ENCODE measurements at places on chromosomes 3 and 15.

DNA sequence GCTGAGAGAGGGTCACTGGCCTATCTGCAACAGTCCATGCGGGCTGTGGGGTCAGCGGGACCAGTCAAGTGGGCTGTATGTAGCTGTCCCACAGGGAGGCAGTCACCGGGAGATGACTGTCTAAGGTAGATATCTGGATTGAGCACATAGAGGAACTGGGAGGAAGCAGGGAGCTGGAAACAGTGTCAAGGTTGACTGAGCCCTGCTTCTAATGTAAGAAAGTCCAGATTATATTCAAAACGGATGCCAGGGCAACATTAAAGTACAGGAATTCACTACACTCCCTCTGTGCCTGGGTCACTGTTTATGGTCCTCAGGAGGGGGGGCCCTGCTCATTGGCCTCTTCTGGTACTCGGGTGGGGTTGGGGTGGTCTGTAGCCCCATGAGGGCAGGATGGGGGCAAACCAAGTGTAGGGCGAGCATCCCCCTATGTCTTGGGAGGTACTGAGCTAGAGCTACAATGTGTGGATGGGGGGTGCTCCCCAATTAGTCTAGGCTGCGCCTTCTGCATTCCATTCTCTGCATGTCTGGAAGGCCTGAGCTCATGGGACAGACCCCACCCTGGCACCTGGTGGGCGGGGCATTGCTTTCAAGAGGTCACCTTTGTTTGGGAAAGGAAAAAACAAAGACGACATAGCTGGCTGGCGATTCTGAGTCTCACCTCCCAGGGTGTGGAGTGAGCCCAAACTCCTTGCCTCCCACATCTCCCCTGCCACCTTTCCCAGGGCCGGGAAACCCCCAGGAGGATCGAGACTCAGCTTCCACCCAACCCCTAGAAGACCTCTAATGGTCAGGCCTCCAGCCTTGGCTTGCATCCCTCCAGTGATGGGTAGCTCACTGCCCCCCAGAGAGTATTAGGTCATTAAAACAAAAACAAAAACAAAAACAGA is 45.1 kb upstream of the C15orf39 start:
- DNase-seq, result no peak

DNA sequence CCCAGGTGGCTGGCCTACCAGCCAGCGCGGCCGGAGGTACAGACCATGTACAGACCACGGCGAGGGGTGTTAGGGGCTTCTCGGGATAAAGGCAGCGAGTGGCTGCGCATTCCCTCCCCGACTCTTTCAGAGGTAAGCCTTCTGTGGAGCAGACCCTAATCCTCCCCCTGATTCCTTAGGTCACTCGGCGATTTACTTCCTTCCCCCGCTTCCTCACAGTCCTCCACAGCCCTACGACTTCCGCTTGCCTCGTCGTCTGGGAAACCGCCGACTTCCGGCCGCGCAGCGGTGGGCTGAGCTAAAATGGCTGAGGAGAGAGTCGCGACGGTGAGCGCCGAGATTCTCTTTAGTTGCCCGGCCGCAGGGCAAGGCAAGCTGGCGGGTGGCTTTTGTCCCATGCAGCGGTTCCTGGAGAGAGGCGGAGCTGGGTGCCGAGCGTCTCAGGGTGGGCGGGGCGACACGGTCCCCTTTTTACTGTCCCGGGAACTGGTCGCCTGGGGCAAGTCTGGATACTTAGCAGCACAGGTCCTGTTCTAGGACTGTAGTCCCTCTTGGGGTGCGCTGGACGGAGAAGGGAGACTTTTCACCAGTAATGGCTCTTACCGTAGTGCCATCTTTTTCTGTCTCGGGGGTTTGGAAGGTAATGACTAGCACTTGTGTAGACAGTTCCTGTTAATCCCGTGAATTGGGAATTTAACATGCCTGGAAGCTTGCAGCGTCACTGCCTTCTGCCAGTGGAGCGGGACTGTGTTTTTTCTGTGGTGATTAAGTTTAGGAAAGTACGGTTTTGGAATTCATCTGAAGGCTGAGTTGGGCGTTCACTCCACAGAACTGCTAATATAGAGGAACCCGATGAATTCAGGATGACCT is at the start of the genes BBS4 and HIGD2B:
Gene BBS4 (plus strand): TSS at position 283 of the 870 bp plus-strand sequence. CDS start 21 bp downstream, at position 304.
Gene HIGD2B (minus strand): TSS at position 258 of the 870 bp plus-strand sequence. CDS start 9,808 bp downstream, outside the sequence.
- peak; percentile 64 for DNase-seq

DNA sequence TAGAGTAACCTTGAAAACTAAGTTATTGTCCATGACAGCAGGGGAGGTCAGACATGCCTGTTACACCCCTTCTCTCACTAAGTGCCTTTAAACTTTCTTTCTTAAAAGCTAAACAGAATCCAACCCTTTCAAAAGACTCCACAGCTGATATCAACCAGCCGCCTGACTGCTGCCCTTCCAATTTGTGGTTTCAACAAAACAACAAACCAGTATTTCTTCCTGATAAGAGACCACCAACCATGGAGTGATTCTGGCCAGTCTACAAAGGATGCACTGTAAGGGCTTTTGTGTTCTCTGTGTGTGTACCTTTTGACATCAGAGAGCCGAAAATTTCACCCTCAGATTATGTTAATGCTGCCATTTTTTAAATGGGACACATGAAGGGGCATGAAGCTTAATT is 1204.2 kb downstream of the ROBO2 start:
- DNase-seq, result no peak

DNA sequence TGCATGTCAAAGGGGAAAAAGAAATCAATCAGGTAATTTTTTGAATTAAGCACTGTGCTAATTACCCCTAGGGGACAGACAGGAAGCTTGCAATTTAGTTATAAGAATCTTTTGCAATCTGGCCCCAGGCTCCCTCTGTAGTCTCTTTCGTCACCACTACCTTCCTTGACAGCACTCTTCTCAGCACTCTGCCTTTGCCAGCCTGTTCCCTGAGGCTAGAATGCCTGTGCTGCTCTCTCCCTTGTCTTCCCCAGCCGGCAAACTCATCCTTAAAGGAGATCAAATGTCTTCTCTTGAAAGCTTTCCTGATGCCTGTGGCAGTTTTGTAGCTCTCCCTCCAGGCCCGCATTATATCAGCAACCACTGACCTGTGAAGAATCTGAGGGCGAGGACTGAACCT is 32.4 kb upstream of the PRTG start:
- DNase-seq, result no peak

- DNase-seq, result no peak
Measured at GRCh38 chr3:195139091-195139875, 131.7 kb downstream of the XXYLT1 start.

DNA sequence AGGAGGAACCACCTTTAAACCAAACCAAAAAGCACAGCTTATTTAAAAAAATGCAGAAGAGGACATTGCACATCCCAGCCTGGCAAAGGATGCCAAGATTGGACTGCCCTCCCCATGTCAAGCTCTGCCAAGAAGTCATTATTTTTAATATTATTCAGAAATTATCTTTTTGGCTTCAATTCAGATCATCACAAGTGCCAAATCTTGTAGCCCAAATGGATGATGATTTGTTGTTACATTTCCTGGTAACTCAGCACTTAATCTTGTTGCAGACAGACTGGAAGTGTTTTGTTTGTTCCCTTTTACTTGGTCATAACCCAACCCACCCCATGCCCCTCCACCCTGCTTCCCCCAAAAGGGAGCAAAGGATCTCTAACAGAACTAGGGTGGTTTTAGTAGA is 28.1 kb upstream of the LXN start:
- DNase-seq, result no peak

- DNase-seq, result peak; percentile 32
Measured at GRCh38 chr15:41115161-41115651, 874 bp downstream of the INO80 start.

DNA sequence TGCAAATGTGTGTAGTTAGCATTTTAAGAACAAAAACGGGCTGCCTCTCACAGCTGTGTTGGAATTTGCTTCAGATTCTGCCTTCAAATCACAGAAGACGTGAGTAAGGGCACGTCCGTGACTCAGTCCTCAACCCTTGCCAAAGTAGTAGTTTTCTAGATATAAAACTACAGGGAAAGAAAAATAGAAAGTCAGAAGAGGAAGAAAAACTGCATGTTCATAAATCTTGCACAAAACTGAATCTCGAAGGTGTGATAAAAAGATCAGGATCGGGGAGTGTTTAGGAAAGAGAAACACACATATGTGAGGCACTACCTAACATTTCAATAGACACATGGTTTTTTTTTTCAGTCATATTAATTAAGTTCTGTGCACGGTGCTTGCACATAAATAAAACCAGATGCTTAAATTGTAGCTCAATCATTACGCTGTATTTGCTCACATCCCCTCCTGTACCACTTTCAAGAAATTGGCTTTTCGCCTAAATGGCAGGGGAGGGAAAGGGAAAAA is 71.7 kb downstream of the P3H2 start:
- no peak for DNase-seq

- DNase-seq, result no peak
Measured at GRCh38 chr15:70291305-70292075, 193.8 kb upstream of the TLE3 start.

DNA sequence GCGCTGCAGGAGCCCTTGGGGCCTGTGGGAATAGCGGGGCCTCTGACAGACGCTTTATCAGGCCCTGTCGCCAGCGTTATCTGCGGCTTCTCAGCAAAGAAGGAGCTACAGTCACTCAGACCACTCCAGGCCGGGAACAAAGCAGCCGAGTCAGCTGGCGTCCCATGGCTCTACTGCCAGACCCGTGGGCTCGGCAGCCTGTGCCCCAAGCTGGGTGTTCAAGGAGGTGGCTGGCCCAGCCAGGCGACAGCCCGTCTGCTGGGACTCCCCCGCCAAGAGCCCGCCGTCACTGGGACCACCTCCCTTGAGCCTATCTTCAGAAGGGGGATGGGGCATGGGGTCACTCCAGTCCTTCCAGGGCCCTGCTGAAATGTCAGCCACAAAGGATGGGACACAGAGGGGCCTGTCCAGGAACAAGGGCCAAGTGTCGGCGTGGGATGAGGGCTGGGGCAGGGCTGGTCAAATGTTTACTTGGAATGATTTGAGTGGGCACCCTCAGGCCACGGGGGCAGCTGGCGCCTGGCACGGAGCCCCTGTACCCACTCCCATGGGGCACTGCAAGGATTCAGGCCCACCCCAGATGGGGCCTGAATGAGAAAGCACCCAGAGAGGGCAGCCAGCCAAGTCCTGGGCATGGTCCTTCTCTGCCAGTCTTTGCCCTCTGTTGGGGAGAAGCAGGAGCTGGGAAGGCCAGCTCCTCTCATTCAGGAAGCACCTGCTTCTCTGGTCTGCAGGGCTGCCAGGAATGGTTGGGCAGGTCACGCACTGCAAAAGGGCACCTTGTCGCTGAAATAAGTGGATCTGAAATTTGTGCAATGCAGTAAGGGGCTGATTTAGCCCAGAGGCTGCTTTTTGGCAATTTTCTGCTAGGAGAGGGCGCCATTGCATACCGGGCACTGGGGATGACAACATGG is 148.3 kb downstream of the SMAD6 start:
- no peak for DNase-seq

- DNase-seq, result no peak
Measured at GRCh38 chr15:31236184-31237042, 90.2 kb upstream of the KLF13 start.

GRCh38 chr3:21073561-21073960 is 677.4 kb downstream of the ZNF385D start:
- no peak for DNase-seq

- DNase-seq, result no peak
Measured at GRCh38 chr15:56891852-56892440, 26.5 kb upstream of the TCF12 start.

DNA sequence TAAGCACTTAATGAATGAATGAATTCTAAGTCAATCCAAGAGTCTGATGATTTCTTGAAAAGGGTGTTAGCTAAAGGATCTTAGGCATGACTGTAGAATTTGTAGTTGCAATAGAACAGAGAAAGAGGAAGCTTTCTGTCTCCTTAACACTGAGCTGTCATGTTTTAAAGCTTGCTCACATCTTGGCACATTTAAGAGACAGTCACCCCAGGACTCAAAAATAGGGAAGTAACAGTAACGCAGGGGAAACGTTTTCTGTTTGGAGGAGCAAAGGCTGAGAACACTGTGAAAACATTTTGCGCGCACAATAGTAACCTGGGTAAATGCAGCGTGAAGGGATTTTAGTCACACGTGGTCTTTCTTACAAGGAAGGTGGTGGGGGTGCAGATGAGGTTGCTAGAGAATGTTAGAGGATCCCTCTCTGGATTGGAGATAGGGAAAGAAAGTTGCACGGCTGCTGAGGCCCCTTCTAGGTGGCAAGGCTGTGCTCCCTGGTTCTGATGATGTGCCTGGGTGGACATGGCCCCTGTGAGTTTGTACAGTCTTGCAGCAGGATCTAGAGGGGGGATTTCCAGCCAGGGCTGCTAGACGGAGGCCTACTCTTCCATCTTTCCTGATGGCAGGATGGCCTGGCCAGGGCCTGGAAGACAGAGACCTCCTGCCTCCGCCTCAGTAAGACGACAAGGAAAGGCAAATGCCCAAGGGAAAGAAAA is 12.0 kb downstream of the STARD5 start:
- no peak for DNase-seq

DNA sequence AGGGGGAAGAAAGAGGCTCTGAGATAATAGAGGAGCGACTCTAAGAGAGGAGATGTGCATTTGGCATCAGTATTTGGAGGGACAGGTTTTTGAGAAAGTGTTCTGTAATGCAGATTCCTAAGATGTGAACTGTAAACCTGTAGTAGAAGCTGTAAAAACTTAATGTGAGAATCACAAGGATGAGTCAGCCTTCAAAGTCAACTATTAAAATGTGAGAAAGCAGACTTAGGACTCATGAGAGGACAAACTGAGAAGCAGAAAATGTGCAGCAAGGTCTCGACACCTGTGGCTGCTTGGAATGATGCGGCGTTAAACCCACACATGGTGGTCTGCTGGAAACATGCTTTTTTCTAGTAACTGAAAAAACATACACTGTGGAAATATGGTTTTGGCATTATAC is 36.0 kb downstream of the USP13 start:
- no peak for DNase-seq

DNA sequence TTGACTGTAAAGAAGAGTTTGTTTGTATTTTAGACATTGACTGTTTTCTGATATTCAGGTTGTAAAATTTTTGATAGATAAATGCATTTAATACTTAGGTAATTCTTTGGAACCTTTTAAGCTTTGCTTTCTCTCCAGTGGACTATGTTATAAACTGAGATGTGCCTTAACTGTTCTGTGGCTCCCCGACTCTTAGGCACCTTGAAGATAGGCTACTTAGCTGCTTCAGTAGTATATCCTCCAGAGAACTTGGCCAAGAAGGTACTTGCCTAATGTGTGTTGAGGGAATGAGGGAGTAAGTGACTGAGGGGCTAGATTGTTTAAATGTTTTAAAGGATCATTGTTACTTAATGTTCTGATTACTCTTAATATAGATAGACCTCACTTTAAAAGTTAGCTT is 141.3 kb upstream of the LRRFIP2 start:
- no peak for DNase-seq

DNA sequence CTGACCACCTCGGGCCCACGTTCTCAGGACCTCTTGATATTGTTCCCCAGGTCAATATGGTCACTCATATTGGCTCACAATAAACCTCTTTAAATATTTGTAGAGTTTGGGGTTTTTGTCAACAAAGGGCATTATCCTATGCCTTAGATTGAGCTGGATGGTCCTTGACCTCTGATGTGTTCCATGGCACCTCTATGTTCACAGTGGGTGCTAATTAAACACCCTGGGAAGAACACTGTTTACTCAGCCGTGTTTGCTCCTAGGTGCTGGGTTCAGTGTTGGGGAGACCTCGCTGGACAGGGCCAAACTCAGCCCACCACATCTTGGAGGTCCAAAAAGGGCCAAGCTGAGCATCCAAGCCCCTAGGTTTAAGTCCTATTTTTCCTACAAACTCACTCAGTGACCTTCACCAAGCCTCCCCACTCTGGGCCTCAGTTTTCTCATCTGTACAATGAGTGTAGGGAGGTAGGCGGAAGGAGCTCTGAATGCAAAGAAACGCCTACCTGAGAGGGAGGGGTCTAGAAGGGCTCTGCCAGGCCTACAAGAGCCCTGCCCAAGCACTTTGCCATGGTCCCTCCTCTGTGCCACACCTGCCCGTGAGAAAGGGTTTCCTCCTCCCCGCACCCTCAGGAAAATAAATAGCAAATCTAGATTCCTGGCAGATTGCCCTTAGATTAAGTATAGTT is 7.2 kb downstream of the FAM174B start:
- DNase-seq, result no peak

Measured in stimulated activated CD8-positive, alpha-beta memory T cell treated with anti-CD3 and anti-CD28 coated beads, Interleukin-7, amount 100 ng/mL, for 1 hour (primary cell).